ENCODE measurements at places on chromosomes 16 and 17.

GRCh38 chr16:83348991-83349390 lies 458.8 kb upstream of the HSBP1 start:
- no peak for DNase-seq

- no peak for DNase-seq
These were observed 229.9 kb downstream of the MSI2 start for GRCh38 chr17:57485916-57486881.

- DNase-seq, result no peak
These were observed 378.9 kb downstream of the WWOX start for GRCh38 chr16:78478267-78478861.

- DNase-seq, result no peak
These were observed 199.8 kb downstream of the CYB561 start for GRCh38 chr17:63246344-63246743.

- no peak for DNase-seq
These were observed 2.6 kb downstream of the CCL15 start for GRCh38 chr17:35998756-35999155.

GRCh38 chr17:55273579-55274354 lies 9.0 kb downstream of the HLF start:
- DNase-seq, result no peak

DNA sequence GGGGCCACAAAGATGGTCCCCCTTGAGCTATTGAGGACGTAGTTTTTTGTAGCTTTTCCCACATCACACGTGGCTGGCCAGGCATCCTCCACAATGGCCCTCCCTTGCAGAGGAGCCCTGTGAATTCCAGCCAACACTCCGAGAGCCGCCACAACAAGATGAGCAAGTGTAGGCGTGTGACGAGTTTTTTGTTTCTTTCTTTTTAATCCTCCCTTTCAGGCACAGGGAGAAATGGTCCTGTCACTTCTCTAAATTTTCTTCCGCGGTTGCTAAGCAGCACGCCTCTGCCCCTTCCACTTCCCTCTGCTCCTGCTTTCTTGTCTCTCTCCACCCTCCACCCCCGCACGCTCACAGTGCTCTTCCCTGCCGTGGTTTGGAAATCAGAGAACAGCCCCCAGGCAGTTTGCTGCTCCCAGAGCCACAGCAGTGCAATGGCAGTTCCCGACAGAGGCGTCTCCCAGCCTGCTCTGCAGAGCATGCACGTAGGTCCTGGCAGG lies 68.0 kb upstream of the MRTFB start:
- DNase-seq, result peak; percentile 72

DNA sequence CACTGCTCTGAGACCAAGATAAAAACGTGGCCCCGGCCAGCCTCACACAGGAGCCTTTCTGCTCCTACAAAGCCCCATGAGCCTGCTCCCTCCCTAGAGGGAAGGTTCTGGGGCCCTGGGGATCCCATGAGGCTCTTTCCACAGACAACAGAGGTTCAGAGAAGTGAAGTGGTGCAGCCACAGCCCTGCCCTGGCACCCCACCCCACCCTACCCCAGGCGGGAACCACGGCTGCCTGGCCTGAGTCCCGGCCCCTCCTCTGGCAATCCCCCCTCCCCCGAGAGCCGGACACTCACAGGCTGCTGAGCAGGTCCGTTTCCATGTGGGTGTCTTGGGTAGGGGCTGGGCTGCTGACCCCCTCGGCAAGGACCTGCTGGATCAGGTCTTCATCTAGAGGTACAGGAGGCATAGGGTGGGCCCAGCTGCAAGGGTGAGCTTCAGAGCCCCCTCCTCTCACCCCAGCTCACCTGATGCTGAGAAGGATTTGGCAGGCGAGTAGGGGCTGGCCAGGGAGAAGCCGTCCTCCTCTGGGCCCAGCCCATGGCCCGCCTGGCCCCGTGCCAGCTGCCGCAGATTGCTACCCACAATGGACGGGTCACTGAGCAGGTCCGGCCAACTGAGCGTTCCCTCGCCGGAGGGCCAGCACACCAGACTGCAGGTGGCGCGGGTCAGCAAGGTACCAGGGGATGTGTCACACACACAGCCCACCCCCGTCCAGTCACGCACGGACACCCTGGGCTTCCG lies 38.7 kb downstream of the PKD1 start:
- DNase-seq, result no peak

- DNase-seq, result no peak
These were observed 893 bp upstream of the ODF4 start for GRCh38 chr17:8338753-8339140.

- no peak for DNase-seq
These were observed 7.4 kb upstream of the NUDT16L1 start for GRCh38 chr16:4685776-4686496.

DNA sequence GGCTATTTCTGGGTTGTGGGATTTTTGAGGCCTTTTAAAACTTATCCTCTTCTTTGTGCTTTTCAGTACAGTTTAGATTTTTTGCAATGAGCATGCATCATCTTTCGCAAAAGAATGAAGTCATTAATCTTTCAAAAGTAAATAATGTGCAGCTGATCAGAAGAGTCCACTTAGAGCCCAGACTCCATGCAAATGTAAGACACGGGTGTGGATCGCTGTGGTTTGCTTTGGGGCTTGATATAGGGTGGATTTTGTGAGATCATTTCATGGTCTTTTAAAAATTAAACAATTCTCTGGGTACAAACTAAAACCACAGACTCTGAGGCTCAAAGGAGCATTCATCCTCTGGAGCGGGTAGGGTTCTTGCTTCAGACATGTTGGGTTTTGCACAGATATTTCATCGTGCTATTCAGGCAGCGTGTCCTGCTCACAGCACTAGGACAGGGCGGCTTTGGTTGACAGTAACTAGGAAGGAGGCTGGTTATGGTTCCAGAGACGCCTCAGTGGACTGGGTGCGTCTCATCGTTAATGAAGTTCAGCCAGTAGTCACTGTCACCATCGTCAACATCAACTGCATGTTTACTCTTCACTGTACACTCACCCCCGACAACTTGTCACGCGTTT lies 129.4 kb upstream of the PLCG2 start:
- DNase-seq, result no peak

GRCh38 chr17:32174889-32175288 lies 32.6 kb downstream of the RHOT1 start:
- no peak for DNase-seq

DNA sequence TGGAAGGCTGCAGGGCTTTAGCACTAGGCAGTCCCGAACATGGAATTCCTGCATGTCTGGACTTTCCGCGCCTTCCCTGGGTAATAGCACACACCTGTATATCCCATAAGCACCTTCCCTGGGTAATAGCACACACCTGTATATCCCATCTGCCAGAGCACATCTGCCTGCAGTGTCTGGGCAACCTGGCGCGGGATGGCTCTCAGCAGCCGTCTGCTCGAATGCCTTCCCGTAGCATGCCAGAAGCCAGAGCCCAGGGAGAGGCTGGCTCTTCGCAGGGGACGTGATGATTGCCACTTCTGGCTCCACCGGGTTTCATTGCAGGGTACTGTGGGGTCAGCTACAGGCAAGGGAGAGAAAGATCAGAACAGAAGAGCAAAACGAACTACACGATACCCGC lies 21.3 kb downstream of the MBTPS1 start:
- DNase-seq, result no peak

DNA sequence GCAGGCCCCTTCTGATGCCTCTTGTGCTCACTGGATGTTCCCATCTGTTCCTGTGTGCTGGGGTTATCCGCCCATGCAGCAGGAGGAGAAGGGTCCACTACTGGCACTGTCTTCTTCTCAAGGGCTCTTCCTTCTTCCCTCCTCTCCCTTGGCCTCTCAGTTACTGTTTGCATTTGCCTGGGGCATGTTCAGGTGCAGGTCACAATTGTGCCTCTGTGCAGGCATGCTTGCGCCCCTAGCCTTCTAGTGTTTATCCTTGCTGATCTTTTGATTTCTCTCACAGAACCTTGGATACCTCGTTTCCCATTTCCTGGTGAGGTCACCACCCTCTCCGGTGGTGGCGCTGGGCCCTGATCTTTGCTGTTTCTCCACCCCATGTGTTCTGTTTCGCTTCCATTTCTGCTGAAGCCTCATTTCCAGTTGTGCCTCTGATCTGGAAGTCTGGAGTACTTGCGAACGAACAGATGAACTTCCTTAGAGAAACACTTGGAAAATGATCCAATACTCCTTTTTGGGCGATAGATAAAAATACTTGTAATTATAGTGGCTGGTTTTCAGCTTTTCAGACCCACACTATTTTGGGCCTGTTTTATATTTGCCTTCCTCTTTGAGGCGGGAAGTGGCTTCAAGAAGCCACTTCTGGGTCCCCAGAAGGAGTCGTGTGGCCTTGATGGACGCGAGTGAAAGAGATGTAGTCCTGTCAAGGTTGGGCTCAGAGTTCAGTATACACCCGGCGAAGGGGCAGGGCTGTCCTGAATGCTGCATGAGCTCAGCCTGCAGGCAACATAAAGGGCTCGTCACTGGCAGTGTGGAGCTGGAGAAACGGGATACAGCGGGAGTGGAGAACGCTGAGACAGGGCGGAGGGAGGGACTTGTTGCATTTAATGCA lies 312.9 kb downstream of the SNX29 start:
- peak; percentile 21 for DNase-seq

- no peak for DNase-seq
These were observed 2.4 kb upstream of the ZNF18 start for GRCh38 chr17:11999696-12000095.

All from left kidney (tissue), 8 donors.